NCI-H2171 (cell line): ENCODE measurements at places on chromosomes 12 and 14.
A peak's percentile ranks its signal among the peaks of the same experiment; 100 is the strongest.

GRCh38 chr12:88648625-88649024 is 68.4 kb upstream of the KITLG start:
- no peak for DNase-seq

DNA sequence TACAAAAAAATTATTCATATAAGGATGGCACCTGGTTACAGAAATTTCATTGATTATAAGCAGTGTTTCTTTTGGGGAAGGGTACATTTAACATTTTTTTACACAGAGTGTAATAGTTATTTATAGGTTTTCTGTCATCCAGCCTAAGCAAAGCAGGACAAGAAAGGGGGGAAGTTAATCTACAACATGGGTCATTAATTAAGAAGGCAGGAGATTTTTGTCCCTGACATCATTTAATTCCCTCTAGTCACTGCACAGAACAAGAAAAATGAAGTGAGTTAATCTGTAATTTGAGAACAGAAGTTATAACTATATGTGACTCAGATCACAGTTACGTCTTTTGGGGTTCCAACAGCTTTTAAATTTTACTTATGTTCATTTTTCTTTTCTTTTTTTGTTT is 173.4 kb downstream of the PTPRO start:
- DNase-seq: no peak

DNA sequence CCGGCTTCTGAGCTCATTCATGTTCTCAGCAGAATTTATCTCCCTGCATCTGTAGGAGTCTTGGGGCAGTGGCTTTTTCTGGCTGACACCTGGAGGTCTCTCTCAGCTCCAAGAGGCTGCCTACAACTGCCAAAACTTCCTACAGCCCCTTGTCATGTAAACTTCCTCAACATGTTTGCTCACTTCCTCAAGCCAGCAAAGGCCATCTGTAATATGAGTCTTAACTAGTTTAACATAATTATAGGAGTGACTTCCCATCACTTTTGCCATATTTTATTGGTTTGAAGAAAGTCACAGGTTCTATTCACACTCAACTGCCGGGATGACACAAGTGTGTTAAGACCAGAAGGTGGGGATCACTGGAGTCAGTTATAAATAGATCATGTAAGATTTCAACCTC is 194.0 kb downstream of the VRK1 start:
- DNase-seq: no peak

DNA sequence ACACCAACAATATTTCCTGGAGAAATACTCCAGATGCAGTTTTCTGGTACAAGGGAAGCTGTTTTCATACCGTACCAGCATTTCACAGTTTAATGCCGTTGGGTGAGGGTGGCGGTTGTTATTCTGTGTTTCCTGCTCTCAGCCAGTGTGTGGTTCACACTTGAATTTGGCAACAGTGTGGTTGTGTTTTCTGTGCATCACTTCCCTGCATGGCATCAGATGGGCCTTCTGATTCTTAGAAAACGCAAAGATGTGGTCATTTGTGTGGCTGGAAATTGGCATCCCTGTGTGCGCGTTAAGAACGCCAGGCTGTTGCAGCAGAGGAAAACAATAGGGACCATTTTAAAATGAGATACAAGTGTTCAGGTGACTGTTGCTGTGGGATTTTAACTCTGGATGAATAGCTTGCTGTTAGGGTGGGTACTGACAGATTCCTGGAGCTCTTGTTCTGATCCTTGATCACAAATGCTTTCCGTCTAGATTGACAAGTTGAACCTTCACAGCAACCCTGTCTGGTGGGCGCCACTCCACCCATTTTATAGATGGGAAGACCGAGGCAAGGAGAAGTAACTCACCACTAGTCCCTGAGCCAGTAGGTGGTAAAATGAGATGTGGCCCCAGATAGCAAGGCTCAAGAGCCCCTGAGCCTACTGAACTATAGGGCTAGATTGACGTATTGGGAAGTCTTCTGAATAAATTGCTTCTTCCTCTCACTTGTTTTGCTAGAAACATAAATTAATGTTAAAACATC is 231.2 kb downstream of the CHST11 start:
- no peak for DNase-seq

- DNase-seq: no peak
Measured at GRCh38 chr14:24849471-24849870, 200.5 kb downstream of the STXBP6 start.

DNA sequence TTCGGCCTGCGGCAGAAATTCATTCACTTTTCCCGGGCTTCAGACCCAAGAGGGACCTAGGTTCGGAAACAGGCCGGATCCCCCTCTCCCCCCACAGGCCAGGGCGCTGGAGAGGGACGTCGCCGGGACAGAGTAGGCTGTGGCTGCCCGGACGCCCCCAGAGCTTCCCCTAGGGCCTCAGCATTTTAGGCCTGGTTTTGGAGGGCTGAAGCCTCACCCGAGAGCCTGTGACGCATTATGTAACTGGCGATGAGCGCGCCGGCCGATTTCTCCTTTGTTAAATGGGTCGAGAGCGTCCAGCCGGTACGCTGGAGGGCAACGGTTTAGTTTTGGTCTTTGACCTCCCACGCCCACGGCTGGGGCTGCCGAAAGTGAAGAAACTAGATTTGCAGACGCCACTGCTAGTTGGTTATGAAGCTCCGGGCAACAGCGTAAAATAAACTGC is 657 bp downstream of the PEBP1 start:
- DNase-seq: no peak

- no peak for DNase-seq
Measured at GRCh38 chr12:122067966-122068365, 10.6 kb upstream of the MLXIP start.

GRCh38 chr12:122161682-122162081 is 12.3 kb downstream of the IL31 start:
- DNase-seq: no peak

- DNase-seq: no peak
Measured at GRCh38 chr14:57492859-57493258, 798 bp downstream of the CCDC198 start.

DNA sequence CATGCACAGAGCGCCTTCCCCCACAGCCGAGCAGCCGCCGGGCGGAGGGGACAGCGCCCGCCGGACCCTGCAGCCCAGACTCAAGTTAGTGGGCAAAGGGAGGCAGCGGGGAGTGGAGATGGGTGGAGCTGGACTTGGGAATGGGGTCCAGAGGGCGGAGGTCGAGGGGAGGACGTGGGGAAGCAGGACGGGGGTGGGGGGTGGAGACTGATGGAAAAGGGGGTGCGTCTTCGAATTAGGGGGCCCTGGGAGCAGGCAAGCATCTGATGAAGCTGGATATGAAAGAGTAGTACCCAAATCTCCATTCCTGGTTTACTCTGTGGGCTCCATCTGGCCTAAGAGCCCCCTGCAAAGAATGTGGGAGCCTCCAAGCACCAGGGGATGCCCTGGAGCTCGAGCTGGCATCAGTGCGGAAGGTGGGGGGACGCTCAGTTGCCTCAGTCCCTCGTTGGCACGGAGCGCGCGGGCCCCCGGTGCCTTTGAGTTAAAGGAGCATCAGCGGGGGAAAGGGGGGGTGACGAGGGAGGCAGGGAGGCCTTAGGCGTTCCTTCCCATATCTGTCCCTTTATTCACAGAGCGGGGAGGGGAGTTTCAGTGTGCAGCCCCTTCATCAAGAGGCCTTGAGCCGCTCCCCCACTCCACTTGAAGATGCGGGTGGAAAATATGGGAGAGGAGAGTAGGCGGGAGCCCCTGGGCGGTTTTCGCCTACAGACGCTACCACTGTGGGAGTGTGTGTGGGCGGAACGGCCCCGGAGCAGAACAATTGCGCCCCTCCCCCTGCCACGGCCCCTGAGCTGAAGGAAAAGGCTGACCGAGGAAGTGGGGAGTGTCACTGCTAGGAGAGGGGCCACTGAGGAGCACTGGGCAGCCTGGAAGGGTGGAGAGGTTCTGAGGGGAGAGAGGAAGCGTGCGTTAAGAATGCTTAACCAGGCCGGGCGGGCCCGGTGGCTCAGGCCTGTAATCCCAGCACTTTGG is 644 bp downstream of the NAB2 start:
- no peak for DNase-seq

GRCh38 chr14:37590428-37591139 is 4.5 kb downstream of the FOXA1 start:
- no peak for DNase-seq

DNA sequence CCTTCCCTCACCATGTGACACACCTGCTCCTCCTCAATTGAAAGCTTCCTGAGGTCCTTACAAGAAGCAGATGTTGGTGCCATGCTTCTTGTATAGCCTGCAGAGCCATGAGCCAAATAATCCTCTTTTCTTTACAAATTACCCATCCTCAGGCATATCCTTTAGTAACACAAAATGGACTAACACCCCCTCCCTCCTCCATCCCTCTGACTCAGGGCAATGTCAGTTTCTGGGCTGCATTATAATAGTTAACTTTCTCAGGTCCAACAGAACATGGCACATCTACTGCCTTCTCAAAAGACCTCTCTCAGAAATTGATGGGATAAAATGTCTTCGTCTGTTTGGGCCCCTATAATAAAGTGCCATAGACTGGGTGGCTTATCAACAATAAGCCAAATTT is 287.0 kb downstream of the DPF3 start:
- DNase-seq: no peak

DNA sequence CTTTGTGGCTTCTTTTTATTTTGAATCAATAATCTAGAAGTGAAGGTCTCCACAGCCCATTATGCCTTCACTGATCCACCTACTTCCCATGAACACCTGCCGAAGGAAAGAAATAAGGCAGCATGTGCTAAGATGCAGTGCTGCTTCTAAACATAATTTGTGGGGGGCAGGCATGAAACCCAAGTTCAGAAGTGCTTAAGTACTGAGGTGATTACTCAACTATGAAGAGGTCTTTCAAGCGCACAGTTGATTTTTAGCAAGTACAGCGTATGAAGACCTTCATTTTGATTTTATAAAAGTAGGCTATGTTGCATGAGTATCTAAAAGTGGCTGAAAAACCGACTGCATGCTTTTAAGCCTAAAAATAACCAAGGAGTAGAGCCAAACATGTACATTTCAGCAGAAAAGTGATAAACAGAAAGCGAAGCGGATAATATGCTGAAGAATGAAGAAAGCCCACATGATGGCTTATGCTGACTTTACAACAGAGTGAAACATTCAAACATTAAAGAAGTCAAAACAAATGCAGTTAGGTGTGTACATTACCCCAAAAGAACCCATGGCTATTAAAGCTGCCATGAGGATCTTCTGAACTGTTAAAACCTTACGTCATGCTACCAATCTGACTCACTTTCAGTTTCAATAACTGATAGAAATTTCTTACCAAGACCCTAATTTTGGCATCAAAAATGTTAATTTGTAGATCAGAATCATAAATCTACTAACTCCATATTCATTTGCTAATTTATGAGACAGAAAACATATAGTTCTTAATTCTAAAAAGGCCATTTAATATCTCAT is 29.3 kb downstream of the KICS2 start:
- no peak for DNase-seq

DNA sequence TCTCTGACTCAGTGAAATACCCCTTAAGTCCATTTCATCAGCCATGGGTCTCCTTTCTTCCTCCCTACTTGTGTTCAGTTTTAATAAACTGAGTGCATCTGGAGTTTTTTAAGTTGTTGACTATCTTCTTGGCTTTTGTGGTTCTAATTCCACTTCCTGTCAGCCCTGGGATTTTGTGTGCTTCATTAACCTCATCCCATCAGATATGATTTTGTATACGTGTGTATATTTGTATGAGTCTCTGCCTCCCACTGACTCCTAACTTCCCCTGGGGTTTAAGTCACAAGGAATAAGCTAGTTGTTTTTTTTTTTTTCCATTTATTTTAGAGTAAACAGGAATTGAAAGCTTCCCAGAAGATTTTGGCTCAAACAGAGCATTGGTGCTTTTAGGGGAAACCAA is 62.7 kb downstream of the TTLL5 start:
- no peak for DNase-seq

- no peak for DNase-seq
Measured at GRCh38 chr12:99019798-99020197, 374.7 kb downstream of the APAF1 start.

DNA sequence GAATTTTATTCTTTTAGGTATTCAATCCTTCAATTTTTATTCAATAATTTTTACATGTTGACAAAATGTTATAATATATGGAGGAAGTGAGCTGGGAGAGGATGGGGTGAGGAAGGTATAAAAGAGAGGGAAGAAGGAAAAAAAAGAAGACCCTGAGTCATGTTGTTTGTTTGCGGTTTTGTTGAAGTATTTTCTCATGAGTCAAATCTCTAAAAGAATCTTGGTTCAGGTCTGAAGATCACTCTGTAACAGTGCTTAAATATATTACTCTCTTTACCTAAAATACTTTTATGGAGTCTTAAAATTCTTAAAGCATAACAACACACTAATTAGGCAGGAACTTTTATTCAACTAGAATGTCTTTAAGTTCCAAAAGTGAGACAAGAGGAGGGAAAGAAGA is 489.6 kb upstream of the GARIN6 start:
- DNase-seq: no peak

DNA sequence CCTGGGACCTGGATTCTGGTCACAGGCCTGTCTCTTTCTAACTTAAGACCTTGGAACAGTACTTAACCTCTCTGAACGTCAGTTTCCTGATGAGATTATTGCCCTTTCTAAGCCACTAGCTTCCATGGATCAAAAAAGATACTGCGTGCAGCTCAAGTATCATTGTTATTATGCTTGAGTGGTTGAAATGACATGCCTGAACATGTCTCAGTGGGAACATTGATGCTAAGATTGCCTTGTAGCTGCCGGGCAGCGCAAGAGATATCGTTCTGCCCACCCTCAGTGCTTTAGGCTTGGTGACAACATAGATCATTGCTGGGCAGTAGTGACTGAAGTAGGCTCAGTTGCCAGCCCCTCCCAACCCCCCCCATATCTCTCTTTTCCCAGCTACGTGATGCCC is 131.9 kb downstream of the SMOC1 start:
- DNase-seq: peak; percentile 6

GRCh38 chr12:18992336-18992735 is 137.2 kb upstream of the PLEKHA5 start:
- DNase-seq: no peak

- no peak for DNase-seq
Measured at GRCh38 chr14:92459030-92459949, 54.3 kb upstream of the RIN3 start.

- DNase-seq: no peak
Measured at GRCh38 chr14:61107869-61108493, 126.9 kb downstream of the SLC38A6 start.

GRCh38 chr12:122859303-122860039 is 24.2 kb downstream of the HIP1R start:
- no peak for DNase-seq

GRCh38 chr14:77204459-77204771 is 22.8 kb downstream of the TMEM63C start:
- peak; percentile 71 for DNase-seq

- no peak for DNase-seq
Measured at GRCh38 chr12:123465084-123465483, 7.1 kb downstream of the SNRNP35 start.
